ENCODE measurements at places on chromosomes 2 and 18. TPM values are rescaled to one million over a fixed set of nuclear protein-coding genes. Genes with fewer than 3 reads are reported as not detected.

SERPINB12 gene
- not detected for polyA plus RNA-seq

SNORC gene
- 0.25 TPM for polyA plus RNA-seq

PSMD1 gene
- 206 TPM for polyA plus RNA-seq

STAT4 gene
- 1.5 TPM for polyA plus RNA-seq

PLA2R1 gene
- polyA plus RNA-seq = 15.3 TPM

OTOS gene
- polyA plus RNA-seq = not detected

DUSP2 gene
- 2.2 TPM for polyA plus RNA-seq

MOGAT1 gene
- not detected for polyA plus RNA-seq

ARL4C gene
- 2.1 TPM for polyA plus RNA-seq

IL36A gene
- not detected for polyA plus RNA-seq

CD28 gene
- polyA plus RNA-seq = not detected

NLRC4 gene
- polyA plus RNA-seq = not detected

FSHR gene
- not detected for polyA plus RNA-seq

RAB27B gene
- 0.33 TPM for polyA plus RNA-seq

SLC14A1 gene
- polyA plus RNA-seq = 0.77 TPM

UGT1A7 gene
- not detected for polyA plus RNA-seq

BMP10 gene
- polyA plus RNA-seq = not detected

C2orf15 gene
- polyA plus RNA-seq = not detected

RAB1A gene
- polyA plus RNA-seq = 90.6 TPM

MTX2 gene
- polyA plus RNA-seq = 31.5 TPM

LIMS3 gene
- 1.9 TPM for polyA plus RNA-seq

HJURP gene
- polyA plus RNA-seq = 30.5 TPM

Data from BJ (cell line).